Body of pancreas (tissue), 4 donors: ENCODE measurements at places on chromosomes 4 and X. TPM values are rescaled to one million over a fixed set of nuclear protein-coding genes. Genes with fewer than 3 reads are reported as not detected.

The MXRA5 gene
- total RNA-seq = 3.3 TPM

The GC gene
- 34.8 TPM for total RNA-seq

The BMX gene
- total RNA-seq = 0.52 TPM

DNA sequence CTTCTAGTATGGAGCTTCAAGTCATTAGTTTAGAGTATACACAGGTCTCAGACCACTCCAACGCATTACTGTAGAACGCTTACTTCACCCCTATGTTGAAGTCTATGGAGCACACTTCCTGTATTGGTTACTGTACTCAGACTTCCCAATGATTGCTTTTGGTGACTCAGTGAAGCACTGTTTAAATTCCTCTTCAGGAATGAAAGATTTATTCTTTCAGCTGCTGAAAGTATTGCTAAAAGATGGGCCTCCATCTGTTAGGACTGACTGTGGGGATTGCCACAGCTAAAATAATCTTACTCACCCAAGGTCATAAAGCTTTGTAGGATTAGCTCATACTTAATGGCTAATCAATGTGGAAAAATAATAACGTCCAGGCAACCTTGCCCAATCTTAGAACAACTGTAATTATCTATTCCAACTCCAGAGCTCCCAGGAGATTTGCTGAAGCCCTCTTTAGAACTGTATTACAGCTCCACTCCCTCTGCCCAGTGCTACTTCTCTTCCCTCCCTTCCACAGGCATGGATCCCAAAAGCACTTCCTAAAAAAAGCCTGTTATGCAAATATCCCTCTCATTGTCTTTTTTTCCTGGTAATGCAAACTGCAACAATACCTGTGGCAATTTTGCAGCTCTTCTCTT, 281.9 kb upstream of the HS3ST1 start:
- no peak overlapping the region for H3K4me3 ChIP-seq
- no peak for DNase-seq
- H3K4me1 ChIP-seq = no peaks in the 10 kb centered on the region

DNA sequence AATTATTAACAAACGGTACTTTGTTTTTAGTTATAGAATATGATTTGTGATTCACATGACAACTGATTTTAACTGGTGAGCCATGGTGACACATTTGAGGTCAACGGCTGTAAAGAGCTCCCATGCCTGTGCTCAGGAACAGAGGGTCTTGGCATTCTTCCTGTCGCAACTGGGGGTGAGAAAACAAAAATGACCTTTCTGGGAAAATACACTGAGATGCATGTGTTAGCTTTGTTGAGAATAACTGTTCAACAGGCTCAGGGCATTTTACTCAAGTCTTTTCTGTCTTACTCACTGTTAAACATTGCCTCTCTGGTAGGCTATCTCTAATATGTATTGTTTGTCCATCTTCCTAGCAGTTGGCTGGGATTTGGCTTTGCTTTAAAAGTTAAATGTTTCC, 57.1 kb upstream of the HPGD start:
- DNase-seq = no peak
- H3K27ac ChIP-seq = no peak overlapping the region
- no peaks in the 10 kb centered on the region for H3K36me3 ChIP-seq
- H3K4me3 ChIP-seq = no peak overlapping the region
- H3K4me1 ChIP-seq = no peaks in the 10 kb centered on the region
- H3K27me3 ChIP-seq = no peaks in the 10 kb centered on the region

DNA sequence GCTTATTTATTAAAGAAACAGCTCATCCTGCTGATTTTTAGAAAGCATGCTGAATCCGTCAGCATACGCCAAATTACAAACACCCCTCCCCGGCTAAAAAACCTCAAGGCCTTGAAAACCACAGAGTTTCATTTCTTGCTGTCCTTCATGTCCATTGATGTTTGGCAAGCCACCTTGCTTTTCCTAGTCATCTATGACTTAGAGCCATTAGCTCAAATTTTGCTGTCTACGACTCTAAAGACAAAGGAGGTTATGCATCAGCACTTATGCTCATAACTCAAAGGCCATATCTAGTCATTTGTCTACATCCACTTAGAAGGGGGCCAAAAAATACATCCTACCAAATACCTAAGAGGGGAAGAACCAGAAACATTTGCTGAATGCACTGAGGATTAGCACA, 925.1 kb downstream of the PCDH7 start:
- no peak overlapping the region for H3K27ac ChIP-seq
- H3K27me3 ChIP-seq = no peaks in the 10 kb centered on the region
- no peak for DNase-seq
- no peak overlapping the region for H3K4me3 ChIP-seq
- H3K4me1 ChIP-seq = no peaks in the 10 kb centered on the region
- no peaks in the 10 kb centered on the region for H3K36me3 ChIP-seq

- no peaks in the 10 kb centered on the region for H3K27me3 ChIP-seq
- H3K4me3 ChIP-seq = no peak overlapping the region
- peaks cover 12% of the 10 kb centered on the region for H3K4me1 ChIP-seq
- H3K27ac ChIP-seq = no peak overlapping the region
Observed at GRCh38 chr4:7194251-7195140, 2.2 kb downstream of the SORCS2 start.

GRCh38 chr4:74886484-74886883, 46.4 kb upstream of the PARM1 start:
- DNase-seq = no peak
- no peak overlapping the region for H3K27ac ChIP-seq
- H3K4me1 ChIP-seq = no peaks in the 10 kb centered on the region
- H3K27me3 ChIP-seq = no peaks in the 10 kb centered on the region
- no peaks in the 10 kb centered on the region for H3K36me3 ChIP-seq

DNA sequence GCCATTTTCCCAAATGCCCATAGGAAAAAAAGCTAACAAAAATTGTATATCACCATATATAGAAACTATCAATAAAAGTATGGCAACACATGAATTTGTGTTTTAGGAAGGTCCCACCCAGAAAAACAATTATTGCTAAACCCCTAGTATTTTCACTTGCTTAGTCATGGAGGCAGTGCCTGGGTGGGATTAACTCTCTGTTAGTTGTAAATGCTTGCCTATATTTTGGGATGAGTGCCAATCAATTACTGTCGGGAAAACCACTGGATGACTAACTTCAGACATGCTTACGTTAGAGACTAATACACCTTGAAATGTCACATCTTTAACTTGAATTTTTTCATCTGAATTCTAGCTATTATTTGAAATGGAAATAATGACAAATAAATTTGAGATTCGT, 33.9 kb downstream of the TMPRSS11A start:
- H3K27ac ChIP-seq = no peak overlapping the region
- H3K4me3 ChIP-seq = no peak overlapping the region
- H3K27me3 ChIP-seq = no peaks in the 10 kb centered on the region
- DNase-seq = no peak
- no peaks in the 10 kb centered on the region for H3K36me3 ChIP-seq
- no peaks in the 10 kb centered on the region for H3K4me1 ChIP-seq
